Glutamatergic neuron (in vitro differentiated cells): ENCODE measurements at places on chromosomes 13 and 19.

DNA sequence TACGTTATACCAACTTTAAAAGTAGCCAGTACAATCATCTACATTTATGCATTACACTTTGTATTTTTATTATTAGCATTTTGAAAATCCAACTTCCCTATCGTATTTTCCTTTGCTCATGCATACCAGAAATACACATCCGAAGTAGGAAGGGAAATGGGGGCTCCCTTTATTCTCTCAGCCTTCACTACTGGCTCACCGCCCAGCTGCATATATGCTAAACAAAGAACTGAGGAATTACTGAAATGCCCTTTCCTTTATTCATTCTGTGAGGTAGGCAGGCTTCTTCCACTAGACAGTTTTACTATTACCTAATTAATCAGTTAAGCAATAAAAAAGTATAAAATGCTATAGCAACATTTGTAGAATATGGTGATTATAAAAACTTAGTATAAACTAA is 291.6 kb downstream of the KLF12 start:
- H3K4me3 ChIP-seq, result no peak overlapping the region
- no peaks in the 10 kb centered on the region for H3K36me3 ChIP-seq
- no peak for DNase-seq
- no peak overlapping the region for H3K27ac ChIP-seq
- H3K4me1 ChIP-seq, result peaks cover 8% of the 10 kb centered on the region

DNA sequence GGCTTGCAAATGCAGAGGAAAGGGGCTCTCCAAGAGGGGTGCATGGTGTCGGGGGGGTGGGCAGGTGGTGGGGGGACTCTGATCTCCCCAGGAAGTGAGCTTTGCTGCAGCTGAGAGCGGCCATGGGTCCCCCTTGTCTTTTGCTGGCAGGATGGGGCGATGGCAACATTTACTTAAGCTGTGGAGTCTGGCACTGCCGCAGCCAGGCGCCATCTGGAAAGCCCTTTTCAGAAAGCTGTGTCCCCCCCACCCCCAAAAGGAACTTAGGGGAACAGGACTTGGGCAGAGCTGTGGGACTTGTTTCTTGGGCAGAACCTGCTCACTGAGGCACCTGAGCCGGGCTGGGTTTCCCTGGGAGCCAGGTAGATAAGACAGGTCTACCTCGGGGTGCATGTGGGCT is 80.7 kb downstream of the ZNF536 start:
- no peaks in the 10 kb centered on the region for H3K36me3 ChIP-seq
- H3K4me1 ChIP-seq, result peaks cover 20% of the 10 kb centered on the region
- H3K4me3 ChIP-seq, result no peak overlapping the region
- peaks cover 5% of the 10 kb centered on the region for H3K27me3 ChIP-seq

- H3K27ac ChIP-seq, result no peak overlapping the region
- no peaks in the 10 kb centered on the region for H3K4me1 ChIP-seq
- H3K36me3 ChIP-seq, result no peaks in the 10 kb centered on the region
- no peak overlapping the region for H3K4me3 ChIP-seq
These were observed 210.0 kb downstream of the IRS2 start for GRCh38 chr13:109576331-109576813.

DNA sequence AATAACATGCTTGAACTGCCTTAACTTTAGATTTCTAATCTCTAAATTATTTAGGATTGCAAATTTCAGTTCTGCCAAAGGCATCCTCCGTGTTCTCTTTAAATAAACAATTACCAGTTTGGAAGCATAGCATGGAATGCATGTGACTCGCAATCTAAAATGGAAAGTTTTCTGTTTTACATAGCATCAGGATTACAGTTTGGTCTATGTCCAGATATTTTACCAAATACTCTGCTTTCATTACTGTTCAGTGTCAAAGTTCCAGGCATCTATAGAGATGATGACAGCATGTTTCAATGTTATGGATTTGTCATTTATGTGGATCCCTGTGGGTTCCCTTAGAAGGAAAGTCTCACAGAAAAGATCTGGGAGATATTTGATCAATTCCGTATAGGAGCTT is 16.8 kb downstream of the FLT1 start:
- peaks cover 16% of the 10 kb centered on the region for H3K4me1 ChIP-seq
- H3K27ac ChIP-seq, result no peak overlapping the region
- no peak for DNase-seq
- H3K36me3 ChIP-seq, result peaks cover 7% of the 10 kb centered on the region
- H3K4me3 ChIP-seq, result no peak overlapping the region
- peaks cover 2% of the 10 kb centered on the region for H3K27me3 ChIP-seq

- H3K4me3 ChIP-seq, result peak overlapping the region; percentile 97
- no peaks in the 10 kb centered on the region for H3K36me3 ChIP-seq
- no peak for DNase-seq
- no peaks in the 10 kb centered on the region for H3K27me3 ChIP-seq
- H3K4me1 ChIP-seq, result no peaks in the 10 kb centered on the region
These were observed 27.5 kb upstream of the UBE2L5 start for GRCh38 chr13:30394751-30395191.

GRCh38 chr13:77916488-77916887 is 2.1 kb downstream of the EDNRB start:
- peaks cover 9% of the 10 kb centered on the region for H3K27me3 ChIP-seq
- no peak overlapping the region for H3K27ac ChIP-seq
- no peaks in the 10 kb centered on the region for H3K4me1 ChIP-seq
- no peak overlapping the region for H3K4me3 ChIP-seq
- H3K36me3 ChIP-seq, result no peaks in the 10 kb centered on the region

GRCh38 chr13:39379118-39379517 is 223.9 kb downstream of the LHFPL6 start:
- H3K36me3 ChIP-seq, result peaks cover 4% of the 10 kb centered on the region
- H3K4me3 ChIP-seq, result no peak overlapping the region
- peaks cover 2% of the 10 kb centered on the region for H3K27me3 ChIP-seq

DNA sequence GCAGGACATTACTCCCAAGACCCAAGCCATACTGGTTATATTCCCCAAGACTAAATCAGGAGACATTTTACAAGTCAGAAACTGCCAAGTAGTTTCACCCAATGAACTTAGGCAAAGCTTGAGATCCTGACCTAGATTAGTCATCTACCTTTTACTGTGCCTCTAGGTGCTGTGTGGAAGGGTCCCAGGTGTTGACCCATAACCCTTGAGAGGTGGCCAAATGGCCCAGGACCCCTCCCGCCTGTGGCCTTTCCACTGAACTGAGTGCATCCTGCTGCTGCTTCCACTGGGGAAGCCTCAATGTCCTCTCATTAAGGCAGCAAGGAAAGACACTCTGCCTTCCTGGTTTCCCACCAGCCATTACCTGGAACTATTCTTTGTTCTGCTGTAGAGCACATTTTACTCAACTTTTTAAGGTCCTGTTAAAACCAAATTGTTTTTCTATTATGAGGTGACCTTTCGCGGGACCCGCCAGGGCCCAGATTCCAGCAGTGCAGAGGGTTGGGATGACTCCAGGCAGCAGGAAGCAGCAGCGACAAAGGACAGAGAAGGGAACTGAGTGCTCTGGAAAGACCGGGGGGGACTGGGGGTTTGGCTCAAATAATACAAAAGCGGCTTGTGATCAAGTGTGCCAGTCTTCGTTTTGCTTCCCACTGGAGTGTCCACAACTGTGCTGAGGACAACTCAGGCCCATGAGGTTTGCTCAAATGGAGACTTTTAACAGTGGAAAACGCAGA is 27.1 kb downstream of the ANKRD10 start:
- H3K4me3 ChIP-seq, result no peak overlapping the region
- no peaks in the 10 kb centered on the region for H3K27me3 ChIP-seq

- peak overlapping the region; percentile 95 for H3K4me3 ChIP-seq
- DNase-seq, result peak; percentile 52
- H3K27me3 ChIP-seq, result peaks cover 4% of the 10 kb centered on the region
- peak overlapping the region; percentile 100 for H3K27ac ChIP-seq
These were observed 13.6 kb downstream of the ACP4 start for GRCh38 chr19:50803633-50804419.

DNA sequence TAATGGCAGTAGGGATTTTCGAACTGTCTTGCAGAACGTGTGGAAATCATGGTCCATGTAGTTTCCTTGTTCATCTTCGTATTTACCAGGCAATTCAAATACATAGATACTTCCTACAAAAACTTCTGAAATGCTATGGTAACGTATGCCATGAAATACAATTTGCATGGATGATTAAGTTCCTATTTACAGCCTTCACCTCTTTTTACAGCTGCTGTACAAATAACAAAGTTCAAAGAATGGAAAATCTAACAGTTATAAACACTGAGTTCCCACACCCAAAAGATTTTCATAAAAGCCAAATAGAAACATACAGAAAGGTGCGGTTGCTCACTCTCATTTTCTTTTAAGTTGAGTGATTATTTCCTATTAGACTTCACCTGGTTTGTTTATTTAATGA is 115.8 kb upstream of the TNFSF11 start:
- H3K4me1 ChIP-seq, result no peaks in the 10 kb centered on the region
- no peak overlapping the region for H3K4me3 ChIP-seq
- peaks cover 5% of the 10 kb centered on the region for H3K36me3 ChIP-seq
- H3K27me3 ChIP-seq, result no peaks in the 10 kb centered on the region
- no peak overlapping the region for H3K27ac ChIP-seq

DNA sequence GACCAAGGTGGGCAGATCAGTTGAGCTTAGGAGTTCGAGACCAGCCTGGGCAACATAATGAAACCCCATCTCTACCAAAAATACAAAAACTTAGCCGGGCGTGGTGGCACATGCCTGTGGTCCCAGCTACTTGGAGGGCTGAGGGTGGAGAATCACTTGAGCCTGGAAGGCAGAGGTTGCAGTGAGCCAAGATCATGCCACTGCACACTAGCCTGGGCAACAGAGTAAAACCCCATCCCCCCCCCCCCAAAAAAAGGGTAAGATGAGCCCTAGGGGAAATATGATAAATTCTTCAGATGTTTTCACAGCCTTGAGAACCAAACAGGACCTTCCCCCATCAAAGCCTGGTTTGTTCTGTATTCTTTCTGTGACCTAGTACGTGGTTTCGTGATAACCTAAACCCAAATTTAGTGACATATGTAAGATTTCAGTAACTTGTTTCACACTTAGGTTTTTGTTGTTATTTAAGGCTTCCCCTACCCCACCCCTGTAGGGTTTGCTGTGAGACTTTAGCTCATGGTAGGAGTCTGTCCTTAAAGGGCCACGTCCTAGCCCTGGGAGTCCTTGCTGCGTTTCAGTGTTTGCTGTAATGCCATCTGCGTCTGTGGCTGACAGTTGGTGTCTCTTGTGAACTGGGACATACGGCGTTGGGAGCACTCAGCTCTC is 49.6 kb downstream of the MYO9B start:
- H3K4me3 ChIP-seq, result peak overlapping the region; percentile 88
- H3K27me3 ChIP-seq, result peaks cover 6% of the 10 kb centered on the region
- DNase-seq, result peak; percentile 71
- peaks cover 20% of the 10 kb centered on the region for H3K4me1 ChIP-seq

GRCh38 chr19:13937479-13938300 is 527 bp downstream of the PODNL1 start:
- H3K4me1 ChIP-seq, result peaks cover 9% of the 10 kb centered on the region
- H3K27ac ChIP-seq, result no peak overlapping the region
- peaks cover 6% of the 10 kb centered on the region for H3K27me3 ChIP-seq
- peak; percentile 65 for DNase-seq
- H3K4me3 ChIP-seq, result peak overlapping the region; percentile 77
- no peaks in the 10 kb centered on the region for H3K36me3 ChIP-seq

GRCh38 chr19:40630571-40631160 is 29.5 kb downstream of the LTBP4 start:
- H3K27ac ChIP-seq, result no peak overlapping the region
- no peak overlapping the region for H3K4me3 ChIP-seq
- DNase-seq, result no peak
- H3K36me3 ChIP-seq, result peaks cover 10% of the 10 kb centered on the region
- peaks cover 9% of the 10 kb centered on the region for H3K4me1 ChIP-seq

GRCh38 chr19:10580979-10581631 is 6.0 kb downstream of the AP1M2 start:
- no peak overlapping the region for H3K27ac ChIP-seq
- H3K4me3 ChIP-seq, result peak overlapping the region; percentile 32
- no peaks in the 10 kb centered on the region for H3K4me1 ChIP-seq
- peaks cover 6% of the 10 kb centered on the region for H3K27me3 ChIP-seq

DNA sequence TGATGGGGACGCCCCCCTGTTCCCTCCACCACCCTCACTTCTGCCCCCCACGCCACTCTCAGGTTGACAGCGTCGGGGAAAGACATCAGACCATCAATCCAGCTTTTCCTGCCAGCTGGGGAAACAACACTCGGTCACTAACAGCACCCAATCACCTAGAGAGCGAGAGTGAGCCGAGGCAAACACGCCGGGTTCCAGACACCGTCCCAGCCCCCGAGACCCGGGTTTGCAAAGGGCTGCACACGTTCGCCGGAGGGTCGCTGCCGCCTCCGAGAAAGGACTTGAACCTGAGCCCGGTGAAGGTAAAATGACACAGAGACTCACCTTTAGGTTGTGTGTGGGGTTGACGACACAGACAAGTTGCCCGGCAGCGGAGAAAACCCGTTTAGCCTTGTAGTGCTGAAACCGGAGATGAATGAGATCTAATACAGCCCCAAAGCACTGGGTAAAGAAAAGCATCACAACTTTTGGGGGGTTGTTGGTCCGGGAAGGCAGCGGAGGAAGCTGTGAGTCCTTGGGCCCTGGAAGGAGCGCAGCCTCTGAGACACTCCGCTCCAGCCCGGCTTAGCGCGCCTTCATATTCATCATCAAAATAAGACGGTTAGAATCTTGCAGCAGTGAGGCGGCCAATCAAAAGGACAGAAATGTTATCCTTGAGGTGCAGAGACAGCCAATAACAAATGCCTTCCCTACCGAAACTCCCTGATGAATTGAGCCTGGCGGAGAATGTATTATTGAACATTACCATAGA is at the start of gene SIAH3:
SIAH3 (minus strand) TSS at position 583 of the 751 bp plus-strand sequence; CDS start at position 459, 124 bp downstream.
- peaks cover 2% of the 10 kb centered on the region for H3K27me3 ChIP-seq
- peak; percentile 38 for DNase-seq
- peaks cover 5% of the 10 kb centered on the region for H3K36me3 ChIP-seq
- no peak within 1 kb of the TSS for H3K27ac ChIP-seq
- peaks cover 25% of the 10 kb centered on the region for H3K4me1 ChIP-seq

DNA sequence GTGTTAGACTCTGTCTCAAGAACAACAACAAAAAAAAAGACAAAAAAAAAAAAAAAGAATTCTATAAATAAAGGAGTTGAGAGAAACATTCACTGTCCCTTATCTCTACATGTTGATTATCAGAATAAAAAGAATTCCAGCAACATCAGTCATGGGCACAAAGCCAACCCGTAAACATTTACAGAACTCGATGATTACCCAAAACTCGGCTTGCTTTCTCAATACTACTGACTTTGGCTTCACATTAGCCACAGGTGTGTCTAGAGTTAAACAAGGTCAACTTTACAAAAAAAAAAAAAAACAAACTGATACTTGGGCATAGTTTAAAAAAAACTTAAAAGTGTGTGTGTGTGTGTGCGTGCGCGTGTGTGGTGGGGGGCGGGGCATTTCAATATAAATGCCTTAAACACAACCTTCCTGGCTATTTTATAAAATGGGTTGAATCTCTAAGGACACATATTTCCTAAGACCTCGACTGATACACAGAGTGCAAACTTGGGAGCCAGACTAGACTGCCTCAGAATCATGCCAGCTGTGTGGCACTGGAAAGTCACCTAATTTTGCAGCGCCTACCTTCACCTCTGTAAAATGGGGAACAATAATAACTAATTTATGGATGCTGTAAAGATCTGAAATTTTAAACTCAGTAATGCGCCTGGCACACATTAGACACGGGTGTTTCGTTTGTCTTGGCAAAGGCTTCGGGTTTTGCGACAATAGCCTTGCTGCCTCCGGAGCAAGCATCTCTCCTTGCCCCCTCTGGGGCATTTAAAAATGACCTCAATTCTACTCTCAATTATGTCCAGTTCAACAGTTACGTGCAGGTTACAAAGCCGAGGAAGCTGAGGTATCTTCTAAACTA is 922 bp downstream of the EBPL start:
- H3K4me1 ChIP-seq, result peaks cover 8% of the 10 kb centered on the region
- peak overlapping the region; percentile 96 for H3K27ac ChIP-seq
- peak overlapping the region; percentile 96 for H3K4me3 ChIP-seq

- H3K27ac ChIP-seq, result peak overlapping the region; percentile 78
- H3K4me3 ChIP-seq, result no peak overlapping the region
- no peaks in the 10 kb centered on the region for H3K36me3 ChIP-seq
- peaks cover 2% of the 10 kb centered on the region for H3K27me3 ChIP-seq
These were observed 574.4 kb upstream of the SLC10A2 start for GRCh38 chr13:103640606-103641005.
